Stimulated activated CD4-positive, alpha-beta T cell treated with anti-CD3 and anti-CD28 coated beads, Interleukin-4, amount 100 ng/mL, for 1 hour (primary cell): ENCODE measurements at places on chromosomes 1 and 21.

GRCh38 chr1:211329764-211330201 lies 3.1 kb downstream of the TRAF5 start:
- no peak for DNase-seq

DNA sequence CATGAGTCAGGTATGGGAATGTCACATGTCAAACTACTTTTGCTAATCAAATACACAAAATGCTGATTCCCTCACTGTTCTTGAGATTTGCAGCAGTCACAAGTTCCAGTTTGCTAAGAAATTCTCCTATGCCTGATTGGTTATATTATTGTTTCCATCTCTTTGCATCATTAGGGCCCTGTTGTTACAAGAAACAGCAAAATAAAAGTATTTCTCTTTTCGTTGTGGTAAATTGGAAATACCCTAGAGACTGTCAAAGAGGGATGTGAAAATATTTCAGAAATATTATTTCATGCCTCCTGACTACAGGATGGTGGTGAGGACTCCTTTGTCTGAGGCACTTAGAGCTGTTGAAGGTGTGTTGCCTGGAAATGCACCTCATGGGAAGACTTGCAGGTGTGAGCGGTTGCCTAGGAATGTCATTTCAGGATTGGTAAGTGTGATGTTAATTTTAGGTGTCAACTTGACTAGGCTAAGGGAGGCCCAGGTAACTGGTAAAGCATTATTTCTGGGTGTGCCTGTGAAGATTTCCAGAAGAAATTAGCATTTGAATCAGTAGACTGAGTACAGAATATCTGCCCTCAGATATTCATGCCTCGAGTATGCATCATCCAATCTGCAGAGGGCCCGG lies 117.4 kb downstream of the ROR1 start:
- no peak for DNase-seq

- no peak for DNase-seq
Measured at GRCh38 chr1:208065862-208066261, 154.9 kb upstream of the CD34 start.

GRCh38 chr1:245142976-245143375 lies 11.8 kb upstream of the KIF26B start:
- DNase-seq = no peak

DNA sequence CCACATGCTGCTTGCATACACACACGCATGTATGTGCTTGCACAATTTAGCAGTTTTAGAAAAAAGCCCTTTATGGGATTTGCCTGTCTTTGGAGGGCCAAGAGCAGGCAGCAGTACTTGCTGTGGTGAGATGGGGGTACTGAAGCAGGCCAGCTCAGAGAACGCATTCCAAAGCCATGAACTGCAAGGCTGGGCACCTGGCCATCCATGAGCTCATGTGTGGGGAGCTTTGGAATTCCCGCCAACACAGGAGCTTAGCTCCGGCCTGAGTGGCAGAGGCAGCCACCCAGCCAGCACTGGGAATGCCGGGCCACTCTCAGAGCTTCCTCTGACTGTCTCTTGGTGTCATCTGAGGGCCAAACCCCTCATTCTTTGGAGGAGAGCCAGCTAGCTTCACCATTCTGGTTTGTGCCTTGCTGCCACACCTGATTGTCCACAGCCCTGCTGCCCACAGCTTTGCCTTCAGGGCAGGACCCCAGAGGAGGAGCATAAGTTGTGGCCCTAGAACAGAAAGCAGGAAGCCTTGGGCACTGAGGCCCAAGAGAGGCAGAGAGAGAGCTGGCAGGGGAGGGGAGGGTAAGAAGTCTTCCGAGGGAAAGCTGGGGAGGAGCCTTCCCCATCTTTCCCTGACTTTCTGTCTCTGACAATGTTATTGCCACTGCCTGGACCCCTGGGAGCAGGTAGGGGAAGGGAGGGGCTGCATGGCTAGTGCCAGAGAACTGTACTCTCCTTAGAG lies 92.1 kb upstream of the POU3F1 start:
- DNase-seq = no peak

DNA sequence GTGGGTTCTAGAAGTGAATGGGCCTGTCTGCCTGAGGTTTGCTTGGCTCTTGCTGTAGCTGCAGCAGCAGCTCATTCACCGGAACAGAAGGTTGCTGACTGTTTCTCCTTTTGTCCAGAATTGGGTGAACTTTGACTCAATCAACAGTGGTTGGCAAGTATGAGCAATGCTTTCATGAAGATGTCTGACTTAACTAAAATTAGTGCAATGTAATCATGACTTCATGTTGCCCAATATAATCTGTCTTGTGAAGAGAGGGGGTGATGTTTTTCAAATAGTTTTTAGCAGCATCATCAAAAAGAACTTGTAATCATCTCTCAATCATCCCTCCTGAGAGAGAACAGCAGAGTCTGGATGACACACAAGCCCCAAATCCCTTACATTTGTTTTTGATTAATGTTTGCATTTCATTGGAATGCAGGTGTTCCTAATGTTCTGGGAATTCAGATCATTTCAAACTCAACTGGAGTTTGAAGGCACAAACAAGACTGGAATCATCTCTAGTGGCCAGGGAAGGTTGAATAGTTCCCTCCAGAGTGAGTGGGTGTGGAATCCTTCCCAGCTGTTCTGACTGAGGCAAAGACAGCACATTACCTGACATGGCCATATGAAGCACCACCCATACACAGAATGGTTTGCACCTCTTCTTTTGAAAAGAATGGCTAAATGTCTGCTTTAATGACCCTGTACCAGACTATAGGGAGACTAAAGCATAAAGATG lies 82.9 kb downstream of the HLX start:
- no peak for DNase-seq

DNA sequence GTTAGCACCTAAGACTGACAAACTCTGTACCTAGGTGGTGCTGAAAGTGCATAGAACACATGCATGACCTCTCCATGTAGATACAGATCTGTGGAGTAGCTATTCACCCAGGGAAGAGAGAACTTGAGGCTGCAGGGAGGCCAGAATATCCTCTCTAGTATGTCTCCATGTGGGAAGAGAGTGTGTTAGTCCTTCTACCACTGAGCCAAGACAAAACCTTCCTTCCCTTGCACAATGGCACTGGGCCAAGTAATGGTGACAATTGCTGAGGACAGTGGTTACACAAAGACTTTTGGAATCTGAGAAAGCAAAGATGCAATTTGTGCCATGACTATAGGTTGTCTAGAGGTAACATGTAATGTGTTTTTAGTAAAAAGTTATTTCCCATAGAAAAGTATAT lies 52.3 kb downstream of the C1orf198 start:
- DNase-seq = no peak

DNA sequence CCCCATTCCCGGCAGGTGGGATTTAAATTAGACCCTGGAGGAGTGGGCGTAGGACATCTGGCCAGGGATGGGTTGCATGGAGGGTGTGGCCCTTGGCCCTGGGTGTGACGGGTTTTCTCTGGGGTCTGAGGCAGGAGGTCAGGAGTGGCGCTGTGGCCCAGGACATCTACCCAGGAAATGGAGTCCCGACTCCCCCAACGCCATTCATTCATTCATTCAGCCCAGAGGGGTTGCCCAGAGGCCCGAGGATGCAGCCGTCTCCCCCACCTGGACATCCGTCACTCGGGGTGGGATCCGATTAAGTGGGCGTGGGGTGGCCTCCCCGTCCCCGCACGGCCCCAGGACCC lies 663 bp downstream of the ATP13A2 start:
- DNase-seq = no peak

DNA sequence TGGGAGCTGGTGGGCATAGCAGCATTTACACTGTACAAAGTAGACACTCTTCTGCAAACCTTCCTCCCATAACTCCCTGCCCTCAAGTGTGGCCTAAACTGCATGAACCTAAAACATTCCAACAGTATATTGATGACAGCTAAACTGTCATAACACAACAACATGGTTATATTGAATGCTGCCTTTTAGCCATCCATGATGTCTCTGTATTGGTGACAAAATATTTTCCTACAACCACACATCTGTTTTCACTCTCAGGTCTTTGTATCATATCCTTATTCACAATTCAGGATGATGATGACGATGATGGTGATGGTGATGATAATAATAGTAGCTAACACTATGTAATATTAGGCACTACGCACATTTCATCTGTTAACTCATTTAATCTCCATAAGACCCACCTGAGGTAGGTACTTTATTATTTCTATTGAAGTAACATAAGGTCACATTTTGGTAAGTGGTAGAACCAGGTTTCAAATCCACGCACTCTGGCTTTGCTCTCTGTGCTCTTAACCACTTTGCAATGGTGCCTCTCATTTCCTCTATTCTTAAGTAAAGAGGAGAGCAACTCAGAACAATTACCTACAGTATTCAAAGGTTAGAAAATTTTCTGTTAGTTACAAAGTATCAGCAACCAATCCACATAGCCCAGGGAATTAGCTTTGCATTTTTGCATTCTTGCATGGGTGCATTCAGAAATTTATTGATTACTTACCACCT lies 185.1 kb upstream of the LMO4 start:
- no peak for DNase-seq
